GM23338 (cell line): ENCODE measurements at places on chromosomes 3 and 15.
A peak's percentile ranks its signal among the peaks of the same experiment; 100 is the strongest.

- no peak for DNase-seq
These were observed 270.2 kb downstream of the TAFA4 start for GRCh38 chr3:68662176-68662575.

DNA sequence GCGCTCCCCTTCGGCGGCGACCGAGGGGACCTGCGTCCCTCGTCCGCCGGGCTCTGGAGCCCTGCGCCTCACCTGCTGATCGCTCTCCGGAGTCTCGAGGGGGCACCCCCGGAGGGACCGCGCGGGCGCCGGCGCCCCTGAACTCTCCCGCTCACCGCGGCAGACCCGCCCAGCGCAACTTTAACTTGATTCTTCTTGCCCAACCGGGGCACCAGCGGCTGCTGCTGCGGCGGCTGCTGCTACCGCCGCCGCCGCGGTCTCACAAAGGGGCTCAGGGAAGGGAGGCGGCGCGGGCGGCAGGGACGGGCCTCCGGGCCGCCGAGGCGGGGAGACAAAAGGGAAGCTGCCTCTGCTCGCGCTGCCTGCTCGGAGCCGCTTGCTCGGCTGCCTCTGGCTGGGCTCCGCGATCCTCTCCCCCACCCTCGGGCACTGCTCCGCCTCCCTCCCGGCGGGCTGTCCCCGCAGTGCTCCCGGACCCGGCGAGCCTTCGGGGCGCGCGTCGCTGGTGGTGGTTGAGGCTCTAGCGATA, at the start of gene PPM1L:
PPM1L (plus strand) TSS at position 456 of the 529 bp plus-strand sequence.
- peak; percentile 52 for DNase-seq

DNA sequence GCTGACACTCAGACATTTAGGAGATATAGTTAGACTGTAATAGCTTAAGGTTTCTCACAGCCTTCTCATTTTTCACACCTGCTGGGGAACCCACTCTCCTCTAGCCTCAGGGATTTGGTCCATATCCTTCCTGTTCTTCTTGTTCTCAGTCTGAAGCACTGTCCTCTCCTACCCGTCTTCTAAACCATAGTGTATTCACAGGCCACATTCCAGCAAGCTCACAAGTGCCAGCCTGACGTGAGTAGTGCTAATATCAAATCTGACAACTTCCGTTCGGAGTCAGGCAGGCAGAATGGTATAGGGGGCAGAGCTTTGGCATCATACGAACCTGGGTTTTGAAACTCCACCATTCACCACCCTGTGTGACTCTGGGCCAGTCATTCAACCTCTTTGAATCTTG, 6.9 kb upstream of the CA12 start:
- no peak for DNase-seq

- DNase-seq, result peak; percentile 79
These were observed 9.9 kb downstream of the KY start for GRCh38 chr3:134640872-134641470.

- no peak for DNase-seq
These were observed 15.2 kb downstream of the LDHAL6B start for GRCh38 chr15:59221511-59222505.

DNA sequence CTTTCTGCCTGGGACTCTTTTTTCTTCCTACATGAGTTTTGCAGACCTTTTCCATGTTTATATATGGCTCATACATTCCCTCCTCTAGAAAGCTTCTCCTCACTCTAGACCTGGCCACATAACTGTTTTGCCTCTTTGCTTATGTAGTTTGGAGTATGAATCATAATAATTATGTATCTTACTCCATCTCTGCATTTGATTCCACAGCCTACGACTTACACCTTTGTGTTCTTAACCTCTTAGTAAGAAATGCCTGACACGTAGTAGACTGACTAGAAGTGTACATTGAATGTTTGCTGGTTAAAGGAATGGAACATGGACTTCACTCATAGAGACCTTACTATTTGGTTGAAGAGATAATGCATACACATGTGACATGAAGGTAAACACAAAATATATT, 56.4 kb downstream of the MBNL1 start:
- no peak for DNase-seq

- no peak for DNase-seq
These were observed 15.4 kb upstream of the BTLA start for GRCh38 chr3:112514527-112515128.

- DNase-seq, result peak; percentile 61
These were observed 993 bp upstream of the SIAH2 start for GRCh38 chr3:150763841-150764483.

GRCh38 chr15:90685591-90686434, 31.3 kb upstream of the BLM start:
- no peak for DNase-seq

- DNase-seq, result peak; percentile 94
These were observed 46.5 kb downstream of the CD86 start for GRCh38 chr3:122101646-122102045.

DNA sequence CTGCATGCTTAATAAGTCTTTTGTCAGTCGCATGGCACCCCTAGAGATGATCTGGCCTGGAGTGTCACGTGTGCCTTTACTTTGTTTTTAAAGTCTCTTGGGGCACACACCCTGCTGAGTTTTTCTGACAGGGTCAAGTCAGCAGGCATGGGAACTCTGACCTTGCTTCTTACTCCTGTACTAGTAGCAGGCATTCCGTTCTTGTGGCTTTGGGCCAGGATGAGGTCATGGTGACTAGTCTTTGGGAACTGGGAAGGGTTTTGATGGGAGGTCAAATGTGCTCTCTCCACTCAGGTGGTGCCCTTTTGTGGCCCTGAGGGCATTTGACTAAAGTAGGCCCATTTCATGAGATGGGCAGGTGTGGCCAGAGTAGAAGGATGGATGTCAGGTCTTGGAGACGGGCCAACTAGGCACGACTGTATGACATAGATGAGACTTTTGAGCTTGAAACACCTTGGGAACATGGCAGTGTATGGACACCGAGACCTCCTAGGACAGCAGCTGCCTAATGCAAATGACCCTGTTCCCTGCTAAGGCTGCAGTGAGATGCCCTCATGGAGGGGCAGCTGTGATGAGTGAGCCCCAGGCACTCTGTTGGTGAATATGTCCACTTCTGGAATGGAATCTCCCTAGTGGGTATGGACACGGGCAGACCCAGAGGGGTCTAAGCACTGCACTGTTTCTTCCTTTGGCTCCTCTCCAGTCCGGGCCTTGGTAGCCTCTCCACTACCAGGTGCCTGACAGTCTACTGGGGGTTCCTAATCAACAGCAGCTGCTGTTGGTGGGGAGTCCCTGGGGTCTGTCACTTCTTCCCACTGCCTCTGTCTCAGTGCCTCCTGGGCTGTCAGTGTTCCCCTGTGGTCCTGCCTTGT, 16.4 kb downstream of the SRPRB start:
- DNase-seq, result peak; percentile 59

DNA sequence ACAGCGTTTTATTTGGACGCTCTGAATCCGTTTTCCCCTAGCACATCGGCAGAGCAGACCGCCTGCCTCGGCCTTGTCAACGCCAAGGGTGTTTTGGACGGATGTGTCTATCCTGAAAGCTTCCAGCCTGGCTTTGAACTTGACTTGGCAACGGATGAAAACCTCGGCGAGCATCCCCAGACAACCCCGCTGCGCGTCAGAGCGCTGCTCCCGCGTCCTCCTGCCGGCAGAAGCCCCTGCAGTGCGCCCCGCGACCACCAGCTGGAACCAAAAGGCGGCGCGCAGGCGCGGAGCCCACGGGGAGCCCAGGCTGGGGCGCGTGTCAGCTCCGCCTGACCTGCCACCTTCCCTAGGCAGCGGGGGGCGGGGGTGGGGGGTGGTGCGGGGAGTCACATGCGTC, 26.2 kb upstream of the ARL8B start:
- DNase-seq, result peak; percentile 78

GRCh38 chr3:47851888-47852603, 49.1 kb downstream of the DHX30 start:
- DNase-seq, result no peak

DNA sequence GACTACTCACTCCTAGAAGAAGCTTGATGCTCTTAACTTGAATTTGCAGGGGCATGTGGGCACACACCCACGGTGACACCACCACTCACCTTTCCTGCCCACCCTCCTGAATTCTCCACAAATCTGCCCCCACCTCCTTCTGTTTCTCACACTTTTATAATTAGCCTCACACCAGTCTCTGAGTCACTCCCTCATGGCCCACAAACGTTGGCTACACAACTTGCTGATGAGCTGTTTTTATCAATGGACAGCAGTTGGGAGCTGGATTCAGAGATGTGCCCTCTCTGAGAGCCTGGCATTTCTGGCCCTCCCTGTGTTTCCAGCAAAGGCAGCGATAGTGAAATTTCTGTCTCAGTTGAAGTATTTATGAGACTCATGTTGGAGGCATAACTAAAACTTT, 1.3 kb downstream of the COLQ start:
- no peak for DNase-seq

DNA sequence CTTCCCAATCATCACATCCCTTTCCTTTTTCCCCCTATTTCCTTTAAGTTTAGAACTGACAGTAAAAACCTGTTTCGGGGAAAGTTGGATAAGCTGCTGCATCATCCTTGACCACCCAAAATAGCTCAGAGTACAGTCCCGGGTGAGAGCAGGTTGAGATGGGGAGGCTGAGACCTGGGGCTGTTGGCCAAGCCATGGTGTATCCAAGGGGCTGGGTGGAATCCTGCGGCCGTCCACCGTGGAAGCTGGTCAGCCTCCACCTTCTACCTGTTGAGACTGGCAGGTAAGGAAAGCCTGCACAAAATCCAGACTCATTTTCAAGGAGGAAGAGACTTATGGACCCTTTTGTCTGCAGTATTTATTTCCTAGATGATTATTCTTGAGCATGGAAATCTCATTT, 128.2 kb upstream of the PLXNA1 start:
- DNase-seq, result no peak

DNA sequence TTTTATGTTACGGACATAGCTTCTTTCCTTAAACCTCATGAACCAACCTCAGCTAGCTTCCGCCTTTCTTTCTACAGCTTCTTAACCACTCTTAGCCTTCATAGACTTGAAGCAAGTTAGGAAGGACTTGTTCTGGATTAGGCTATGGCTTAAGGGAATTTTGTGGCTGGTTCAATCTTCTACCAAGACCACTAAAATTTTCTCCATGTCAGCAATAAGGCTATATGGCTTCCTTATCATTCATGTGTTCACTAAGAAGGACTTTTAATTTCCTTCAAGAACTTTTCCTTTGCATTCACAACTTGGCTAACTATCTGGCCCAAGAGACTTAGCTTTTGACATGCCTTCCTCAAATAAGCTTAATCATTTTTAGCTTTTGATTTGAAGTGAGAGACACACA, 24.5 kb downstream of the CCPG1 start:
- DNase-seq, result no peak

- no peak for DNase-seq
These were observed 28.3 kb upstream of the ATP2B2 start for GRCh38 chr3:10533737-10534023.

- peak; percentile 97 for DNase-seq
These were observed at the start of gene ADAMTS17 for GRCh38 chr15:100341750-100342560. Gene ADAMTS17, minus strand, starts transcription at chr15:100341975. Its CDS starts 76 bp downstream, at chr15:100341899.

DNA sequence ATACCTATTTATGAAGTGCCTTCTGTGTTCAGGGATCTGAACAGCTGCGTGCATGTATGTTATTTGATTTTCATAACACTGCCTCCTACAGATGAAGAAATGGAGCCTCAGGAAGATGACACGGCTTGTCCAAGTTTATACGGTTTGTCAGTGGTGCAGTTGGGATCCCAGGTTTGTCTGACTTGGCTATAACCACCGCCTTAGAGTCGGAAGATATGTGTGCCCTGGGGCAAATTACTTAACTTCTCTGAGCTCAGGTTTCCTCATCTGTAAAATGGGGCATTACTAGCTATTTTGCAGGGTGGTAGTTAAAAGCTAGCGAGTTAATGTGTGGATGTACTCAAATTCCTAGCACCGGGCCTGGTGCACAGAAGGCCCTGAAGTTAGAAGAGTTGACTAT, 54.1 kb upstream of the ANP32A start:
- no peak for DNase-seq

- DNase-seq, result no peak
These were observed 498.1 kb upstream of the RGMA start for GRCh38 chr15:93587059-93587521.

GRCh38 chr3:85594676-85595075, 635.9 kb downstream of the CADM2 start:
- no peak for DNase-seq

GRCh38 chr3:117434661-117435412, 725.3 kb downstream of the TUSC7 start:
- peak; percentile 51 for DNase-seq

DNA sequence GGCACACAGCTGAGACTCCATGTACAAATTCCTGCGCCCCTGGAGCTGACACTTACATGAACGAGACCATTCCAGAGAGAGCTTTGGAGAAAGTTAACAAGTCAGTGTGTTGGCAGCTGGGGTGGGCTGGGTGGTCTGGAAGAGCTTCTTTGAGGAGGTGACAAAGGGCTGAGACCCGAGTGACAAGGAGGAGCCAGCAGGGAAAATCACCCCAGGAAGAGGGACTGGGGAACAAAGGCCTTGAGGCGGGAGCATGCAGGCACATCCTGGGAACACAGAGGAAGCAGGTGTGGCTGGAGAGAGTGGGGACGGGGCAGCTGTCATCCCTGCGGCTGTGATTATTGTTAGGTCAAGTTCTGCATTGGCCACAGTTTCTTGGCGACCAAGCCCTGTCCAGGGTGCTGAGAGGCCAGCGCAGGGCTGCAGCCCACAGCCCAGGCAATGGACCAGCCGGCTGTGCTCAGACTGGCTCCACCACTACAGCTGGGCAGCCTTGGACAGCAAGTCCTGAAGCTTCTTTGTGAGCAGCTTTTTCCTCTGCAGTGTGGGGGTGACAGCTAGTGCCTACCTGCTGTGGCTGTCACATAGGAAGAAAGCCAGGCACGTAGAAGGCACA, 34.2 kb upstream of the PRR23E start:
- peak; percentile 73 for DNase-seq

DNA sequence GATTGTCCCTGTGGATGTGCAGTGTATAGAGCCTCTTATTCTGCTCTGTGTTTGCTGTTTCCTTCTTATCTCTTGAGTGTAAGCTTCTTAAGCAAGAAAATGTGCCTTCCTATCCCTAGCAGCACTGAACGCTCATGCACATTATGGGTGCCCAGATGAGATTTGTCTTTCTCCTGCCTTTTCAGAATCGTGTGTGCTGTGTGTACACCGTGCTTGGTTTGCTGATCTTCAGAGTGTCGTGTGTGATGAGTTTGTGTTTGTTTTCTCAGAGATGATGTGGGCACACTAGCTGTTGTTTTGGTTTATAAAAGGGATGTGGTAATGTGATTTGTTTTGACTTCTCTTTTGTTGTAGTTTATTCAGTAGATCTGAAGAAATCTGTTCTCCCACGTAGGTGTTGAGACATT, 19.7 kb downstream of the GPR171 start:
- no peak for DNase-seq

- DNase-seq, result no peak
These were observed 8.9 kb downstream of the MUC20 start for GRCh38 chr3:195729476-195730251.

DNA sequence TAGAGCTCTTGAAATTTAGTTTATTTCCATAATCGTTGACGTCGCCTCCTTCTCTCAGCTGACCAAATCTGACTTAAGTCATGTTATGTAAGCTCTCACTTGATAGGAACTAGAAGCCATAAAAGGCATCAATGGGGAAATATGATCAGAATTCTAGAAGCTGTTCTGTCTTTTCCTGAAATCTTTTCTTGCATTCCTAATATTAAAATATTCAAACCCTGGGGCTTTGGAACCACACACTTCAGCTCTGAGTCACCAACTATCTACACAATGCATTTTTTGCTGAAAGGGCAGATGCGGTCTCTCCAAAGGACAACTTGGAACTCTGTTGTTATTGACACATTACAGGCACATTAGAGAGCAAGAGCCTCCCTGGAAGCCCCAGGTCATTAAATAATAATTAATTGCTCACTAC, 91.3 kb downstream of the LARS2 start:
- DNase-seq, result no peak
